C1 segment of cervical spinal cord (tissue), 14 donors: ENCODE measurements at places on chromosomes 1 and 21.

DNA sequence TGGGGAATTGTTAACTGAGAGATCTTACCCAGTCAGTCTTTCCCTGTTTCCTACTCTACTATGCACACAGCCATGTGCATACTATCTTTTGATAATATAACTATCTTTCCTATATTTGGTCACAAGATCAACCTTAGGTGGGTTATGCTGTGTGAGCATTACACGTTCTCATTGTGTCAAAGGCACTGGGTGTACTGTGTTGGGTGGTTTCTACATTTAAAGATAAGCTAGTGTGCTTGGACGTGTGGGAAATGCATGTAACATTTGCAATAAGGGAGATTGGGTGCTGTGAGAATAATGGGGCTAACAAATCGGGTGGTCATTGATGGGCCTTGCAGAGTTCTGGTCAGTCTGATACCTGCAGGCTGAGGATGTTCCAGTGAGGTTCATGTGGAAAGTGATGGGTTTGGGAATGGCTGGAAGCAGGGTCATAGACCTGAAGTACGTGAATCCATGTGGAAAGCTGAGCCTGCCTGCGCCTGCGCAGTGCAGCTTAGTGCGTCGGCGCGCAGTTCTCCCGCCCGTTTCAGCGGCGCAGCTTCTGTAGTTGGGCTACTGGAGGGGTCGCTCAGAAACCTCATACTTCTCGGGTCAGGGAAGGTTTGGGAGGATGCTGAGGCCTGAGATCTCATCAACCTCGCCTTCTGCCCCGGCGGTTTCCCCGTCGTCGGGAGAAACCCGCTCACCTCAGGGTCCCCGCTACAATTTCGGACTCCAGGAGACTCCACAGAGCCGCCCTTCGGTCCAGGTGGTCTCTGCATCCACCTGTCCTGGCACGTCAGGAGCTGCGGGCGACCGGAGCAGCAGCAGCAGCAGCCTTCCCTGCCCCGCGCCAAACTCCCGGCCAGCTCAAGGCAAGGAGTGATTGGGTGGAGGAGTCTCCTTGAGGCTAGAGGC is at the start of gene MSH4:
MSH4 (plus strand) TSS at position 507 of the 897 bp plus-strand sequence; CDS start at position 611, 104 bp downstream.
- no peak for DNase-seq

DNA sequence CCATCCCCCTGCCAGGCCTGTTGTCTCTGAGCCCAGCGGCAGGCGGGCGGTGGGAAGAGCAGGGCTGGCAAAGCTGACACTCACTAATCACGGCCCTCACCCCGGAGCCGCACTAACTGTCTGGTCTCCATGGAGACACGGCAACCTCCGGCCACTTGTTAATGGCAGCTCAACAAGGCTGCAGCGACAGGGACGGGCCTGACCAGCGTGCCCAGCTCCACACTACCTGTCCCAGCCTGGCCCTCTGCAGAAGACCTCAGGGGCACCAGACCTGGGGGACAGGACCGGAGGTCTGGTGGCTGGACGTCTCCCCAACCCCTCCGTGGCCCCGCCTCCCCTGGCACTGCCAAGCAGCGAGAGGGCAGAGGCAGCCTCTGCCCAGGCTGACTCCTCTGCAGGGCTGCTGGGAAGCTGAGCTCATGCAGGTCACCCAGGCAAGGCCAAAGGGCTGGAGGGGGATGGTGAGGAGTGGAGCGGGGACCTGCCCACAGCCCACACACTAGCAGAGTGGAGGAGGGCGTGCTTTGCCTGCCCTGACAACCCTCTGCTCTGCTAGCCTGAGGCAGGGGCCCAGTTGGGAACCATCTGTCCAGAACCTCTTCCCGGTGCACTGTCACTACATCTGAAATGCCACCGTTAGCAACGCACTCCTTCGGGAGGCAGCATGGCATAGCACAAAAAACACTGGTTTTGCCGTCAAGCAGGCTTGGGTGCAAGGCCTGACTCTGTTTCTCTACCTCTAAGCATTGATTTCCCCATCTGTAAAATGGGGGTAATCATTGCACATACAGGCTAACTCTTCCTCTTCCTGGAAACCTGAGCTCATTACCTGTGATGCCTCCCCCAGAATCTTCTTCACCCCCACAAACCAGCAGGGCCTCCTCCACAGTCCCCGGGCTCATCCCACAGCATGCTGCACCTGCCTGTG is 29.6 kb upstream of the WASF2 start:
- peak; percentile 90 for DNase-seq

DNA sequence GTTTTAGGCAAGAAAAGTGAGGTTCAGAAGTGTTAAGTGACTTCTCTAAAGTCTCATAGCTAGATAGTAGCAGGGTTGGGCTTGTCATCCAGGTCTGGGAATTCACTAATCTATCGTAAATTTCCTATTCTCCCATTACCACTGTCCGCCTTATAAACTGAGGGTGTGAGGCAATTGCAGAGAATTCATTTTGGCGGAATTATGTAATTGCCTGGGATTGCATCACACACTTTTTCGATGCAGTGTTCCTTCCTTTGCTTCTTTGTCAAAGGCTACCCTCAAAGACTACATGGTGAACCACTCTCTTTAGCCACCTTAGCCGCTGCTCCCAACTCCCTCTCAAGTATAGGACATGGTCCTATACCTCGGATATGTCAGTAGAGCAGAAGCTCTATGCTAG is 19.1 kb downstream of the SELP start:
- no peak for DNase-seq

DNA sequence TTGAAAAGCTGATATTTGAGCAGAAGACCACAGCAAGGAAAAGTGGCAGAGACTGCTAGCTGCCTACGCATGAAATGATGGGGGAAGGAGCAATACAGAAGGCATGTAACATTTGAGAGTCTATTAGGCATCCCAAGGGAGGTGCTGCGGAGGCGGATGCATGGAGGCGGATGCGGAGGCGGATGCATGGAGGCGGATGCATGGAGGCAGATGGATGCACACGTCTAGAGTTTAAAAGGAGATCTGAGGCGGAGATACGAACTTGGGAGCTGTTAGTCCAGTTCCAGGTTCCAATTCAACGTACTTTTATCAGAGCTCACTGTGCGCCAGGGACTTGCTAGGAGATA is 744 bp upstream of the DDX20 start:
- DNase-seq, result no peak

- no peak for DNase-seq
Observed at GRCh38 chr1:224518528-224518927, 83.9 kb upstream of the WDR26 start.

- no peak for DNase-seq
Observed at GRCh38 chr1:26290882-26291261, 11.0 kb downstream of the SH3BGRL3 start.

DNA sequence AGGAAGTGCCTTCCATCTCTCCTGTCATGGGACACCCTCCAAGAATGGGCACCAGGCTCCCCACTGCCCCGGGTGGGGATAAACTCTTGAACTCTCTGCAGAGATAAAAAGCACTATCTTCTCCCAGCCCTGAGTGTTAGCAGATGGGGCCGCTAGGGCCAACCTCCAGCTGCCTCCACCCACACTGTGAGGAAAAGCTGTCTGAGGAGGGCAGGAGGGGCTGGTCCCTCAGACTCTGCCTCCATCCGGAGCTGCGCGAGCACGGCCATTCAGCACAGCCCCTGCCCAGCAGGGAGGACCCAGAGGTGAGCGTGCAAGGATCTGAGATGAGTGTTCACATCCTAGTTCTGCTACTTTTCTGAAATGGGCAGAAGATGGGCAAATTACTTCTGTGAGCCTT is 51.8 kb upstream of the TRABD2B start:
- DNase-seq, result no peak
